ENCODE measurements at places on chromosomes 5 and 9.

- no peak for DNase-seq
Measured at GRCh38 chr5:31421806-31422586, 109.9 kb downstream of the DROSHA start.

DNA sequence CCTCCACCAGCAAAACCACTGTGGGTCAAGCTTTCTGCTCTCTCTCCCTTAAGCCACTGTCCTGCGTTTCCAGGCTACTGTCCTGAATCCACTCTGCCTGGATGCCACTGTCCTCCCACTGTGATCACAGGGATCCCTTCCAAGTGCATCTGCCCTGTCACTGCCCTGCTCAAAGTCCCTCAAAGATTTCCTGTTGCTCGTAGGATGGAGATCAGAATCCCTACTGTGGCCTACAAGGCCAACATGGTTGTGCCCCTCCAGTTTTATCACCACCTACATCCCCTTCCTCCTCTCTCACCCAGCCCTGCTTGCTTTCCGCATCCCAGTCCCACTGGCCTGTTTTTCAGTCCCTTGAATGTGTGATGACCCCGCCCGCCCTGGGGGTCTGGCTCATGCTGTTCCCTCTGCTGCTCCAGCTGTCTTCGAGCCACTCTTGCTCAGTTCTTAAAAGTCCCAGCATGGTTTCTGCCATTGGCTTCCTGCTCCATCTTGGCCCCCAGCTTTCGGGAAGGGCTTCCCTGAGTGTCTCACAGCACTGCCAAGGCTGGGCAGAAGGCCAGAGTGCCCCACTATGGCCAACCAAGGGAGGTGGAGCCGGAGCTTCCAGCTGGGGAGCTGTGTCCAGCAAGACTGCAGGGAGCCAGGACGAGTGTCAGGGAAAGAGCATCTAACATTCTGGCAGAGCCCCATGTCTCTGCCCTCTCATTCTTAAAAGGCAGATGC lies 12.9 kb upstream of the FRRS1L start:
- no peak for DNase-seq

- DNase-seq, result peak; percentile 16
Measured at GRCh38 chr5:66326276-66326675, 182.2 kb downstream of the SREK1 start.

- no peak for DNase-seq
Measured at GRCh38 chr5:60538955-60539866, 160.8 kb downstream of the DEPDC1B start.

DNA sequence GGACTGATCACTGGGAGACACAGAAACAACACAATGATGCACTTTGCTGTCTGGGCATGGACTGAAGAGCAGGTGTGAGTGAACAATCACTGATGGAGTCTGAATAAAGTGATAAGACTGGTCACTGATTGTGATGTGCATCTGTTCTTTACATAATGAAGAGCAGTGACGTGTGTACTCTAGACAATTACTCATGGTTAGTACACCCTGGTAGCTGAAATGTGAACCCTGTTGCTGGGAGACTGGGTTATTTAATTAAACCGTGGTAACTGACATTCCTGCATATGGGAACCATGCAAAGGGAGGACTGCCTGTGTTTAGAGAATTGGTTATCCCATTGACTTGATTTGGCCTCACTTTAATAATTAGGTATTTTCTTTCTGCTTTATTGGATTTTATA lies 202.9 kb downstream of the NR2F1-AS1 start:
- DNase-seq, result peak; percentile 60

DNA sequence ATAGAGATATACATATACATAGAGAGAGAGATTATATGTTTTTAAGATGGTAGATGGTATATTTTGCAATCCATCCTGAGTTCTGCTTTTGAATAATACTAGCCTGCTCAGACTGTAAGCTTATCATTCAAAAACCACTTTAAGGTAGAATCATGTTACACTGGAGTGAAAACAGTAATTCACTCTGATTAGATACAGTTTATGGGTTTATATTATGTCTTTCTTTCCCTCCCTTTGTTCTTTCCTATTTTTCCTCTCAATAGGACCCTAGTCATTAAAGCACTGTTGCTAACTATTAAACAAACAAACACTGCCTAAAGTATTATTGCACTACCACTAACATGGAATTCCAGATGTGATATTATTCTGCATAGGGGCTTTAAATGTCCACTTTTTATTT lies 202.0 kb downstream of the ADAMTSL1 start:
- no peak for DNase-seq

- no peak for DNase-seq
Measured at GRCh38 chr9:131312822-131313770, 23.6 kb downstream of the PLPP7 start.

DNA sequence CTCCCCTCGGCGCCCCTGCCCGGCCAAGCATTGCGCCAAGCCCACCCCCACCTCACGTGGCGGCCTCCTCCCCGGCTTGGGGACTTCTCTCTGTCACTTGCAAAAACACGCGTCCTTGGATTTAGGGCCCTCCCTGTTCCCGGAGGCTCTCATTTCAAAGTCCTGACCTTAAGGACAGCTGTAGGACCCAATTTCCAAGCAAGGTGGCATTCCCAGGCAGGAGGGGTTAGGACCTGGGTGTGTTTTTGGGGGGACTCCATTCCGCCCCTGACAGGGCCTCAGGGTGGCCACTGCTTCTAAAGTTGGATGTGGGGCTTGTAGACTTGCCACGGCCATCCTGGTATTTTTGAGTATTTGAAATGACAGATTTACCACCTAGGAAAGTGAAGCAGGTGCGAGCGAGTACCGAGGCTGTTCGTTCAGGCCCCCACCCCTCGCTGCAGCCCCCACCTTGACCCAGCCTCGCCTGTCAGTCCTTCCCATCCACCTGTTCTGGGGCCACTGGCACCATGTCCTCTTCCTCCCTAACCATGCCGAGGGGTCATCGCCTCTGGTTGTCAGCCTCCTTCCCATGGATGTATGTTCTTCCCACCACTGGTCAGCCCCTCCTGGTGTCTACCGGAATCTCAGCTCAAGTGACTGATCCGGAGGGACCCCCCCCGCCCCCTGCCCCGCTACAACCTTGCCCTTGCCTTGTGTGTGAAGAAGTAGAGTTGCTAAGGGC lies 52.4 kb downstream of the MRPL36 start:
- no peak for DNase-seq

- DNase-seq, result no peak
Measured at GRCh38 chr5:14395411-14395810, 186.2 kb upstream of the OTULINL start.

Data from kidney tubule cell (primary cell).